ENCODE measurements at places on chromosomes 4 and X.

GRCh38 chr4:153153339-153153871 lies 50.8 kb upstream of the TRIM2 start:
- peak; percentile 40 for DNase-seq

- no peak for DNase-seq
Observed at GRCh38 chr4:93217431-93217830, 611.1 kb upstream of the ATOH1 start.

- DNase-seq = no peak
Observed at GRCh38 chr4:98482503-98482846, 175.9 kb downstream of the TSPAN5 start.

DNA sequence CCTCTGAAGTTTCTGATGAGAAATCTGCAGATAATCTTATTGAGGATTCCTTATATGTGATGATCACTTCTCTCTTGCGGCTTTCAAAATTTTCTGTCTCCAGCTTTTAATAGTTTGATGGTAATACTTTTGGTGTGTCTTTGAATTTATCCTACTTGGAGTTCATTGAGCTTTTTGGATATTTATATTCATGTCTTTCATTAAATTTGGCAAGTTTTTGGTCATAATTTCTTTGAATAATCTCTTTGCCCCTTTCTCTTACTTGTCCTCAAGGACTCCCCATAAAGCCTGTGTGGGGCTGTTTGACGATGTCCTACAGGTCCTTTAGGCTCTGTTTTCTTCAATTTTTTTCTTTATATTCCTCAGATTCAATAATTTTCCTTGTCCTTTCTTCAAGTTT lies 11.3 kb upstream of the FAM47E start:
- no peak for DNase-seq

DNA sequence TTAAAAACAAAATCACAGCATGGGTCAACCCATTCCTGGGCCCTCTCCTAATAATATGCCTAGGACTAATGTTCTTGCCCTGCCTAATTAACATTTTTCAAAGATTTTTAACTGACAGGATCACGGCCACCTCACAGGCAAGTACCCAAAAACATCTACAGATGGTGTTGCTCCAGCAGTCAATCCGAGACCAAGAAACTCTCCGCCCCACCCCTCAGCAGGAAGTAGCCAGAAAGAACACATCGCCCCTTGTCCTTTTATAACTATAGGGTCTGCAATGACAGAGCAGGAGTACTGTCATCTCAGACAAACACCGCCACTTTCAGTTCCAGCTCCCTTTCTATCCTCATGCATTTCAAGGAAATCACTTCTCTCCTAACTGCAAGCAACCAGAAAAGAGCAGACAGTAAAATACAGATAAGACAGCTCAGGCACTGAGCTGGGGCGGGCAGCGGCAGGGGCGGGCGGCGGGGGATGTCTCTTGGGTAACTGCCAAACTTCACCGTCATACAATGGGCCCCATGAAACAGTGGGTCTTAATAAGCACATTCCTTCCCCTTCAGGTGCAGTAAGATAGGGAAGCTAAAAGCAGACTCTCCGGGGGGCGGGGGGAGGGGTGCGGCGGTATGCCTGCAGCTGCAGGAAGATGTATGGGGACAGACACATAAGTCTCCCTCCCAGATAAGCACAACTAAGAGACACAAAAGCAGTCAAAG lies 67.4 kb downstream of the ZNF182 start:
- no peak for DNase-seq

DNA sequence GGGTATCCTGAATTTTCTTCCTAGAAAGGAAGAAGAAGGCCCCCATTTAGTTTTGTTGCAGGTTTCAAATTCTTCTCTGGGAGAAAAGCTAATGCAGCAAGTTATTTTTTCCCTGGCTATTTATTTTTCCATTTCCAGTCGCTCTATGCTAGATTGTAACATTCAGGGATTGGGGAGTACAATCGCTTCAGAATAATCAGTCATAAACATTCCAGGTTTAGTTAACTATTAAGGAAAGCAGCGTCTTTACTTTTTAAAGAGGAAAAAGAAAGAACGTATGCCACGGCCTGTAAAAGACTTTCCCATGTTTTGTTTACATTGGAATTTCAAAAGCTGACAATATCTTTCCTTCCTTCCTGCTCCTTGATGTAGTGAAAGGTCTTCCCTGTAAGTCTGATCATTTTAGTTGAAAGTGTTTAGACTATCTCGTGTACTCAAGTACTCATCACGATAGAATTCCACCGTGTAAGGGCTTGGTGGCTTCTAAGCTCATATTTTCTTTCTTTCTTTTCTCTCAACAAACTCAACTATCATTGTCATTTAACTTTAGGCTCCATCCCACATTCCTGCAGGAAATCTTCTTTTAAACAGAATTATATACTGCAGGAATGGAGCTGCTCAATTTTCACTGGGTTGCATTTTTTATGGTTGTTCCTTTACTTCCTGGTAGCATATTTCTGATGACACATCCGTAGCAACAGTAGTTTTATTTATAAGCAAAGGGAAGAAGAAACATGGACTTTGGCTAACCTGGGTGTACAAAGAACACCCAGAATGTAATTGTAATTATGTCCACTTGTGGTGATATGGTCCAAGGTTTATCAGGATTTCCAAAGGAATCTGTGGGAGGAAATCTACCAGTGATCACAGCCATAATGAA lies 213.1 kb upstream of the FAT1 start:
- peak; percentile 77 for DNase-seq

GRCh38 chr4:102799816-102800215 lies 27.5 kb downstream of the UBE2D3 start:
- DNase-seq = peak; percentile 7

DNA sequence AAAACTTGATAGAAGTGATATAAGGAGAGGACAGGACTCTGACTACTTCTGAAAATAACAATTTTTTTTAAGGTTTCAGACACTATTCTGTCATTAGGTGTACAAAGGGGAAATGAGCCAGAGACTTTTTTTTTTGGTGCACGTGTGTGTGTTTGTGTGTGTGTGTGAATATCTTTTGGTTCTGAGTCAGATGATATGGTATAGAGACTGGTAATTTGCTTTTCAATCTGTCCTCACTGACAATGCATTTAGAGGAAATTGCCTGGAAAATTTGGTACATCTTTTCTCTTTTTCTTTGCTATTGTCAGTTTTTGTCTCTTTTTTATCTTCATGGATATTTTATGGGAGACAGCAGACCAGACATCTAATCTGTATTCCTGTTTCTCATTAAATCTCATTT lies 59.3 kb downstream of the DDIT4L start:
- no peak for DNase-seq

DNA sequence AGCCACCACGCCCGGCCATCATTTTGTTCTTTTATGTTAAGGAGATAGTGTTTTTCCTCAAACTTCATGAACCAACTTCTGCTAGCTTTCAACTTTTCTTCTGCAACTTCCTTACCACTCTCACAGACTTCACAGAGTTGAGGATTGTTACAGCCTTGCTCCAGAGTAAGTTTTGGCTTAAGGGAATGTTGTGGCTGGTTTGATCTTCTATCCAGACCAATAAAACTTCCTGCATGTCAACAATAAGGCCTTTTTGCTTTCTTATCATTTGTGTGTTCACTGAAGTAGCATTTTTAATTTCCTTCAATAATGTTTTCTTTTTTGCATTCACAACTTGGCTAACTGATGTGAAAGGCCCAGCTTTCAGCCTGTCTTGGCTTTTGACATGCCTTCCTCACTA lies 12.7 kb upstream of the TET2 start:
- no peak for DNase-seq

GRCh38 chr4:109441862-109442458 lies 8.3 kb downstream of the SEC24B start:
- no peak for DNase-seq
